Cardiac septum (tissue), 1 donor: ENCODE measurements at places on chromosomes 5 and 9.

GRCh38 chr5:36079200-36079781 lies 12.6 kb upstream of the UGT3A2 start:
- DNase-seq = no peak

DNA sequence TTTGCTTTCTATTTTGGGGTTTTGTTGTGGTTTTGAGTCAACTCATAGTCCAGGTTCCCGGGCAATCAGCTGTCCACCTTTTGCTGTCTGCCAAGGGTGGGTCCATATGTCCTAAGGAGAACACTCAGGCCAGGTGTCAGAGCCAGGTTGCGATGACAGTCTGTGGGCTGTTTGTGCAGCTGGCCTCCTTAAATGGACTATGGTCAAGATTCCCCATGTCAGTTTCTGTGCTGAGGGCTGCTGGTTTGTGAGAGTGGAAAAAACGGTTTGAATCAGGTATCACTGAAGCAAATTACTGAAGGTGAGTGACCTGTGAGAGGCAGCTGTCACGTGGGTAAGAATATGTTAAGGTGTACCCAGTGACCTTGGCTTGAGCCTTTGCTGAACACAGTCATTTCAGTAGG lies 33.0 kb downstream of the SNX30 start:
- DNase-seq = no peak

DNA sequence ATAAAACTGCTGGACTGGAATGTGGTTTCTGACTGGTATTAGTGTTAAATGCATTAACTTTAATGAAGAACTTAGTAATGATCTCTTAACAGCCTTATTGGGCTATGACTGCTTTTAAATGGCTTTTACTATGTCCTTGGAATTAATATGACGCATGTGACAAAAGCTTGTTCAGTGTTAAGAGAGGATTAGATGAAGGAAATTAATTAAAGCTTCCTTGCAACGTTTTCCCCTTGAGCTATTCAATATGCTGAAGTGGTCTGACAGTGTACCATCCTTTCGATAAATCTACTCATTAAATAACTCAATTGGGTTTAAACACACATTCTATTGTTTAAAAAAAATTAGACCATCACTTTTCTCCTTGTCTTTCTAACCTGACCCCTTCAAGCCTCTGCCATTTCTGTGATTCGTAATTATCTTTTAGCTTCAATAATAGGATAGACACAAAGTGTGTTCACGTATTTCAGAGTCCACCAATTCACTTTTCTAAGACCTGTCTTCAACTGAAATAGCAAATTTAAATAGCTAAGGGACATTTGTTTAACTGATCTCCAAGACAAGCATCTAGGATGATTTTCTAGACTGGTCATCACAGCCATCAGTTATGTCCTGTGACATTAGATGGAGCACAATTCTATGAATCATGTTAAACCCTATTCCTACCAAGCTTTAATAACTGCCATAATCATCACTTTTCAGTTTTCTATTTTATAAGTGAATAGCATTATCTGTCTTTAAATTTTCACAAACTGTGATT lies 1258.0 kb upstream of the CDH9 start:
- DNase-seq = no peak

GRCh38 chr5:79236362-79236969 lies 535 bp downstream of the JMY start:
- no peak for DNase-seq

- DNase-seq = no peak
These were observed 2.6 kb upstream of the ENC1 start for GRCh38 chr5:74643111-74643562.

- DNase-seq = no peak
These were observed 126.2 kb upstream of the CHD1 start for GRCh38 chr5:99054972-99055371.

GRCh38 chr5:35160486-35161116 lies 69.7 kb downstream of the PRLR start:
- DNase-seq = no peak

DNA sequence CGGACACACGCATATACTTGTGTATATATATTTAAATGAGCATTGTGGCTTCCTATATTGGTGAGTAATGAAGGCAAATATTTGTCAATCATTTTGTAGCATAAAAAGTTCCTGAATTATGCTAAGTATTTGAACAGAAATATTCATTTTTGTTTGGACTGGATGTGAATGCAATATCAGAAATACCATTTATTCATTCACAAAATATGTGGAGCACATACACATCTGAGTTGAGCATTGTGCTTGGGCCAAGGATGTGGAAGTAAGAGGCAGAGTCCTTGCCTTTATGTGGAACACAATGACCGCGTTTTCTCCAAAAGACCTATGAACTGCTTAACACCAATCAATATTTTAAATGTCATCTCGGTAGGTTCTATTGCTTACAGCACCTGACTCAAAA lies 1086.5 kb downstream of the NR2F1-AS1 start:
- no peak for DNase-seq

DNA sequence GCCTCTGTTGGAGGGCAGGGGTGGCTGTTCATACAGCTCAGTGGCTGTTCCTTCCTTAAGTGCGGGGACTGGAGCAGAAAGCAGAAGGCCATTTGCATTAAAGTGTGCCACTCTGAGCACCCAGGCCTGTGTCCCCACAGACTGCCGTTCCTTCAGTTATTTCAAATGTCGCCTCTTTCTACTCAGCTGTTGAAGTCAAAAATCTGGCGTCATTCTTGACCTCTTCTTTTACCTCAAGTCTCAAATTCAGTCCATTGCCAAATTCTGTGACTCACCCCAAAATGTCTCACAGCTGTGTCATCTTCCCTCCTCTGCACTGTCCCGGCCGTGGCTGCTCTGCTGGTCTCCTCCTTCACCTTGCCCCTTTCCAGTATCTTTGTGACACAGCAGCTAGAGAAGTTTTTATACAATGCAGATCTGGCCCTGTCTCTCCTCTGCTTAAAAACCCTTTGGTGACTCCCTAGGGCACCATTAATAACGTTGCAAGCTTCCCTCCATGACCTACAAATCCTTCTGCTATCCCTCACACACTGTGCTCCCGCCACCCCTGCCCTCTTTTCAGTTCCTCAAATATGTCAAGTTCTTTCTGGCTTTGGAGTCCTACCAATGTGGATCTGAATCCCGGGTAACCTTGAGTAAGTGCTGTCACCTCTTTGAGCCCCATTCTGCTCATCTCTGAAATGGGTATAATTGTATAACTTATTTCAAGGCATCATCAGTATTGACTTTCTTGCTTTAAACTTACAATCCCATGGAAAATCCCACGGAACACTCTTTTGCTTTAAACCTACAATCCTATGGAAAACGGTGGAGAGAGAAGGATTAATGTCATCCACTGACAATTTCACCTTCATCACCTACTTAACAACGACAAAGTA lies 98.3 kb upstream of the BOD1 start:
- no peak for DNase-seq

DNA sequence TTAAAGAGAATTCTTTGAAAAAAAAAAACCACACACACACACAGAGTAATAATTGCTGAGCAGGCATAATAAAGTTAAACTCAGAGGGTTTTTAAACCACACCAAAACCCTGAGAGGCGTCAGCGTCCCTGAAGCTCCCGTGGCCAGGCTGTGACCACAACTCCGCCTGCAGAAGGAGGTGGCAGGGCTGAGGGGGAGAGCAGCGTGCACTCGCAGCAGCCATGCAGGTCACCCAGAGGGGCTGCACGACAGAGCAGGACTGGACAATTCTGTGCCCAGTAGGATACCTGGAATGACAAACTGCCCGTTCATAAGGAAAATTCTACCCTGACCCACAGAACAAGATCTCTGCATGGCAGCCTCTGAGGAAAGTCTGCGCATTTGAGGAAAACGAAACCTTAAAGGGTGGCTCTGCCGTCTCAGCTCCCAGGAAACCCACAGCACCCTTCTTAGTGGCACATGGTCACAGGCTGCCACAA lies 44.0 kb downstream of the ROR2 start:
- peak; percentile 75 for DNase-seq

GRCh38 chr5:11602298-11602697 lies 301.9 kb downstream of the CTNND2 start:
- no peak for DNase-seq

- no peak for DNase-seq
These were observed 356.8 kb upstream of the KIF2A start for GRCh38 chr5:61949054-61949678.

DNA sequence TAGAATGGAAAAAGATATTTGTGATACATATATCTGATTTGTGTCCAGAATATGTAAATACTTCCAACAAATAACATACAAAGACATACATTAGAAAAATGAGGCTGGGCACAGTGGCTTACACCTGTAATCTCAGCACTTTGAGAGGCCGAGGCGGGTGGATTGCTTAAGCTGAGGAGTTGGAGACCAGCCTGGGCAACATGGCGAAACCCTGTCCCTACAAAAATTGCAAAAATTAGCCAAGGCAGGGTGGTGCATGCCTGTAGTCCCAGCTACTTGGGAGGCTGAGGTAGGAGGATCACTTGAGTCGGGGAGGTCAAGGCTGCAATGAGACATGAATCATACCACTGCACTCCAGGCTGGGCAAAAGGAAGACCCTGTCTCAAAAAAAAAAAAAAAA lies 46.1 kb upstream of the CDC42SE2 start:
- no peak for DNase-seq

DNA sequence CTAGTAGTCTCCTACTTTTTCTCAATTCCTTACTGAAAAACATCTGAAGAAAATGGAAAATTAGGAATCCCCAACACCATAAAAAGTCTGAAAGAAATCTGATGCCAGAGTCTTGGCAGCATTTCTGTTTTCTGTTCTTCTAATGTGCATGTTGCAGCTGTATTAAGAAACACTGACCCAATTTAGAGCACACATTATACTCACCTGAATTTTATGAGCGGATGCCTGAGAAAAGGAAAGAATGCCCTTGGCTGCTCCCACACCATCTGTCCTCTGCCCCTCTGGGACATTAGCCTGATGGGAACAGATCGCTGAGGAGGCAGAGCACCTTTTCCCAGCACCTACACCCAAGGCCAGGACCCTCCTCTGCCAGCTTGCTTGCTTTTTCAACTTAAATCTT lies 14.1 kb upstream of the ANP32B start:
- DNase-seq = no peak

DNA sequence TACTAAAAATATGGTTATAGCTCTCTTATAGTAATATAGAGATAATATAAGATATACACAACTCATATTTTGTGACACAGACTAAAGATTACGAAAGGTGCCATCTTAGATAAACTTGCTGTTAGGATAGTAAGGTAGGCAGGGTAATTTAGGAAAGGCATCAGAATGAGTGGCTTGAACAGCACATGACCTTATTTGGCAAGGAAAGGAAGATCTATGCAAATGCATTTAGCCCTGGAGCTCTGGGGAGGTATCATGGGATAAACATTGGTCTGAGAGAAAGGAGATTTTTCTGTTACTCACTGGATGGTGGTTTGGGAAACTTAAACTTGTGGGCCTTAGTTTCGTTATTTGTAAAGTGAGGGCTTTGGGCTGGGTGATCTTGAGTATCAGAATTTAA lies 65.8 kb downstream of the KCTD16 start:
- DNase-seq = no peak

DNA sequence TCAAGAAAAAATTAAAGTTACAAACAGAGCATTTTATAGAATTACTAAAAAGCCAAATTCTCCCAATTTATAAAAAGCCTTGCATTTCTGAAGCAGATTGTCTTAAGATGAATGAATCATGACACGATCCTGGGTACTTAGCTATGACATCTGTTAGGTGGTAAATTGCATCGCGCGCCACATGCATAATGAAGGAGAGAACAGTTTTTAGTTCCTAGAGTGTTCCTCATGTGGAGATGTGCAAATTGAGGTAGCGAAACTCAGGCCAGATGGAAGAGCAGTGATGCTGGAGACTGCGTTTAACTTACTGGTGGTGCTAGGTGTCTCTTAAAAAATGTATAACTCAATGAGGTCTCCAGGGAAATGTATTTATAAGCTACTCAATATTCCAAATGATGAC lies 516.1 kb downstream of the EFNA5 start:
- no peak for DNase-seq

DNA sequence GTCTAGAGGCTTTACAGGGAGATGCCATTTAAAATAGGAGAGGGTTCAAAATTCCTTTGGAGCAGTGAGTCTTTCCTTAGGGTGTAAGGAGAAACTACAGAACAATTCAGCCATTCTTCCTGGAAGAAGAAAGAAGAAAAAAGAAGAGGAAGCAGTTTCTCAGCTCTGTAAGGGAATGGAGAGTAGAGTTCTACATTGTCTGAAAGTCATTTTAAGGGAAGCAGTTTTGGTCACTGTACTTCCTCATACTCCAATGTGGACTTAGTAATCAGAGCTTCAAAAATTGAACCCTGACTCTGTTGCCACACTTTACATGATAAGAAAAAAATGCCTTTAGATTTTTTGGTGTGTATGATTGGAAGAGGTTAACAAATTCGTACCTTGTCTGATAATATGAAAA lies 122.4 kb downstream of the LRRC70 start:
- DNase-seq = no peak

- DNase-seq = no peak
These were observed 1255.2 kb downstream of the EFNA5 start for GRCh38 chr5:106415541-106415940.

DNA sequence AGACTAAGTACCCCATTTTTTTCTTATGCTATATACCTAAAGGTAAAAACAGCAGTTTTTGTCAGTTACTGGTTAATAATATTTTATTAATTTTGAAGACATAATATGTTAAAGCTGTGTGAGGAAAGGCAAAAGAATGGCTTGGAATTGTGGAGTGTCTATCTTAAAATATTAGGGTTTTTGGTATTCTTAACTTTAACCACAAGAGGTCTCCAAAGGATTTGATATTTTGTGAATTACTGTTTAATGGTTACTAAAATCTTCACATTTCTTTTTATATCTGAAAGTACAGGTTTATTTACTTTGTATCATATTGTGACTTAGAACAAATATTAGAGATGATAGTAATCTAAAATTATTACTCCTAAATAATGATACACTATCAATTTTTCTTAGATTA lies 32.0 kb upstream of the DHFR start:
- no peak for DNase-seq

DNA sequence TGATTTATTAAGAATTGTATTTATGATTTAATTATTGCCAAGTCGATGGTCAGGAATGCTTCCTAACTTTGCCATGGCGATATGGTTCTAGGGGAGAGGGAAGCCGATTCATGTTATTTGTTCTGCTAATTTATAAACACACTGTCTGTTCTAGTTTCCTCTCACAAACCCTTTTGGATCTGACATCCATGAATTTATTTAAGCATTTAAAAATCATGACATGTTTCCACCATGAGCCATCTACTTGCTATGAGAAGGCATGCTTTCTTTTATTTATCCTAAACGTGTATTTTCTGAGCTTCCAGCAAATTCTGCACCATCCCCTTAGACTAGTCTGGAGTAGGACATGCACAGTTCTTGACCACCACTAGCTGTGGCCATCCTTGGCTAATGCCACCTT lies 136.6 kb upstream of the STC2 start:
- DNase-seq = no peak
